Activated CD4-positive, alpha-beta T cell treated with anti-CD3 and anti-CD28 coated beads, Interleukin-10, Interleukin-2, amounts not matched to agents 100 ng/mL and 50 ng/mL, durations not matched to agents 16 hours and 8 hours (primary cell): ENCODE measurements at places on chromosomes 13 and 19.

- no peak for DNase-seq
These were observed 14.1 kb downstream of the GPALPP1 start for GRCh38 chr13:45003417-45003816.

DNA sequence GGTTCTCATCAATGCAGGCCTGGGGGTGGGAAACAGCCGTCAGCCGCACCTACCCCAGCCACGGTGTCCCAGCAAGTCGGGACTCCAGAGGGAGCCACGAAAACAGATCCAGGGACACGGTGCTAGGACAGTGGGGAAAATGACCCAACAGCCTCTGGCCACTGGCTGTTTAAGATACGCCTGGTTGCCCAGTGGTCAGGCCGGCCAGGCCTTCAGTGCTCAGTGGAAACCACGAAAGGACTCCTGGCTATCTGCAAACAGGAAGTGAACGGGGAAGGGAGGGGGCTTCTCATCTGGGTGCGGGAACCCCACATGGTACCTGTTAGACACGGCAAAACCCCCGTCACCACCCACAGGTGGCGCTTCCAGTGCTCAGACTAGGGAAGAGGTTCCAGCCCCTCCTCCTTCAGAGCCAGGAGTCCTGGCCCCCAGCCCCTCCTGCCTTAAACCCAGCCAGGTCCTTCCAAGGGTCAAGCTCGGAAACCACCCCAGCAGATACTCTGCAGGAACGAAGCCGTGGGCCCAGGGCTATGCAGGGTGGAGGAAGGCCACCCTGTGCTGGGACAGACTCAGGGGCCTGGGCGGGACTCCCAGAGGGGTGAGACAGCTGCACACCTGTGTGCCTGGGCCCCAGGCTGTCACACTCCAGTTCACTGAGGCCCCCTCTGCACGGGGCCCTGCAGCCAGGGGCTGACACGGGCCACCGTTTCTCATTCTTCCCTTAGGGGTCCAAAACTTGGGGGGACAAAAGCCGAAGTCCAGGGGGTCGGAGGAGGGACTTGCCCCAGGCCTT is 4.5 kb downstream of the PPP1R12C start:
- no peak for DNase-seq

- DNase-seq = no peak
These were observed 127.4 kb downstream of the LMO7 start for GRCh38 chr13:75763512-75763911.

GRCh38 chr19:7772752-7773291 is 9.8 kb downstream of the CLEC4M start:
- peak; percentile 87 for DNase-seq

- no peak for DNase-seq
These were observed 860.7 kb upstream of the GPC6 start for GRCh38 chr13:92365904-92366303.

- peak; percentile 62 for DNase-seq
These were observed 50.6 kb downstream of the CELF5 start for GRCh38 chr19:3274942-3275582.

- DNase-seq = no peak
These were observed 63.1 kb downstream of the POSTN start for GRCh38 chr13:37535501-37535900.

DNA sequence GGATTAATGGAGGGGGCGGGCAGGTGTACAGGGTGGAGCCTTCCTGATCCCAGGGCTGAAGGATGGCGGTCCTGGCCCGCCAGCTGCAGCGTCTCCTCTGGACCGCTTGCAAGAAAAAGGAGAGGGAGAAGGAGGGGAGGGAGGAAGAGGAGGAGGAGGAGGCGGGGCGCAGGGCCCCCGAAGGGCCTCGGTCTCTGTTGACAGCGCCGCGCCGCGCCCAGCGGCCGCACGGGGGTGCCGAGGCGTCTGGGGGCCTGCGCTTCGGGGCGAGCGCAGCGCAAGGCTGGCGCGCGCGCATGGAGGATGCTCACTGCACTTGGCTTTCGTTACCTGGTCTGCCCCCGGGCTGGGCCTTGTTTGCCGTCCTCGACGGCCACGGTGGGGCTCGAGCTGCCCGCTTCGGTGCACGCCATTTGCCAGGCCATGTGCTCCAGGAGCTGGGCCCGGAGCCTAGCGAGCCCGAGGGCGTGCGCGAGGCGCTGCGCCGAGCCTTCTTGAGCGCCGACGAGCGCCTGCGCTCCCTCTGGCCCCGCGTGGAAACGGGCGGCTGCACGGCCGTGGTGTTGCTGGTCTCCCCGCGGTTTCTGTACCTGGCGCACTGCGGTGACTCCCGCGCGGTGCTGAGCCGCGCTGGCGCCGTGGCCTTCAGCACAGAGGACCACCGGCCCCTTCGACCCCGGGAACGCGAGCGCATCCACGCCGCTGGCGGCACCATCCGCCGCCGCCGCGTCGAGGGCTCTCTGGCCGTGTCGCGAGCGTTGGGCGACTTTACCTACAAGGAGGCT is at the start of gene PPM1N:
PPM1N (plus strand) TSS at position 33 of the 785 bp plus-strand sequence; CDS start at position 63, 30 bp downstream.
- DNase-seq = peak; percentile 77

DNA sequence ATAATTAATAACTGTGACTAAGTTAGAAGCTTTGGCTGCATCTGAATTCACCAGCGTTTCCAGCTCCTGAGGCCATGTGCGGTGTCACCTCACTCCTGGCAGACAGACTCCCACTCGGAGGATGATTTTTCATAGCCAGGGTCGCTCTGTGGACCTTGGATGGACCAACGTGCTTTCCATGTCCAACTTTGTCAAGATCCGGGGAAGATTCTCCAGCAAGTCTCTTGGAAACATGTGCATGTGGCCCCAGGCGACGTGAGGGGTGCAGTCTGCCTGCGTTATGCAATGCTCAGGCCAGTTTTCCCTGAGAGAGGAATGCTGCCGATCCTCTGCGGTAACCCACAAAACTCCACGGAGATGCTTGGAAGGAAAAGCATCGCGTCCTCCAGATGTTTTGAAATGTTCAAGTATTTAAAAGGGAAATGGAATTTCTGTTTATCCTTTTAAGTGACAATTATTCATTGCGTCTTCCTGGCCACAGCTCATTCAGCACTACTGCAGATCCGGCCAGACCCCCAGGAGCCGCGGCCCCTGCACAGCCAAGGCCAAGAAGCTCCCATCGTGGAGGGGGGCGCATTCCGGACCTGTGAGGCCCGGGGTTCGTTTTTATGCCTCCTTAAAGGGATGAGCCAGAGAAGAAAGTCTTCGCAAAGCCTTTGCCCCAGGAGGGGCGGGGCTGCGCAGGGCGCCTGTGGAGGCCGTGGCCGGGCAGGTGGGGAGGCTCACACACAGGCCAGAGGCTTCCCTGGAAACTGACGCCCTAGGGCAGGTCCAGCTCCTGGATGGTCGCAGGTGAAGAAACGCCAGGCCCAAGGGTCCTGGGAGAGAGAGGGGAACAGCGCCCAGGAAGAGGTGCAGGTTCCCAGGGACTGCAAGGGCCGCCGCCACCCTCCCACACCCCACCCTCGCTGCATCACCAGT is 46.0 kb downstream of the C13orf46 start:
- DNase-seq = no peak

DNA sequence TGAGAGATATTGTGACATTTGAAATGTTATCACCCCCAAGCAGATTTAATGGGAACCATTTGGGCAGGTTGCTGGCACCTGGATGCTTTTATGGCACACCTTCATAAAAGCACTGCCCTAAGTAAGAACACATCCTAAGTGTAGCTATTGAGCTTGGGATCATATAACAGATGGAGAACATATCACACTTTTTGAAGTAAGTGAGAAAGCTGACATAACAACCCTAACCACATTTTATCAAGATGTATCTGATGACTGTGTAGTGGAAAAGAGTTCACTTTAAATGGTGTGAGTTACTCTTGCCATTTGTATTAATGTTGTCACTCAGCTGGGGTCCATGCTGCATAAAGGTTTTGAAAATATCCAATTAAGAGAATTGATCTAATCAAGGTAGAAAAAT is 287.9 kb downstream of the DCLK1 start:
- no peak for DNase-seq

- no peak for DNase-seq
These were observed 153.3 kb downstream of the TNFRSF19 start for GRCh38 chr13:23723471-23723870.

DNA sequence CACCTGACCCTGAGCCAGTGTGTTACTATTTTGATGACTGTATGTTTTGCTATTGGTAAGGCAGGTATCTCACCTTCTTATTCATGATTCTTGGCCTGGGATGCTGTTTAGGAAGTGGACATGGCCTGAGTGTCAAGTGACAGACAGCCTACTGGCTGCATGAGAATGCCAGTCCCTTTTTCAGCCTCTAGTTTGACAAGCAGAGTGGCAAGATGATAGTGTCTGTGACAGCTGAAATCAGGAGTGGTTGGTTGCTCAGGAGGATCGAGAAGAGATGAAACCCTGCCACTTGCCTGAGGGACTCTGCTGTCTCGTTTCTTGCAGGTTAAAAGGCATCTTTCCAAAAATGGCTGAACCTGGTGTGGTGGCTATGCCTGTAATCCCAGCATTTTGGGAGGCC is 7.1 kb upstream of the ELOF1 start:
- no peak for DNase-seq

DNA sequence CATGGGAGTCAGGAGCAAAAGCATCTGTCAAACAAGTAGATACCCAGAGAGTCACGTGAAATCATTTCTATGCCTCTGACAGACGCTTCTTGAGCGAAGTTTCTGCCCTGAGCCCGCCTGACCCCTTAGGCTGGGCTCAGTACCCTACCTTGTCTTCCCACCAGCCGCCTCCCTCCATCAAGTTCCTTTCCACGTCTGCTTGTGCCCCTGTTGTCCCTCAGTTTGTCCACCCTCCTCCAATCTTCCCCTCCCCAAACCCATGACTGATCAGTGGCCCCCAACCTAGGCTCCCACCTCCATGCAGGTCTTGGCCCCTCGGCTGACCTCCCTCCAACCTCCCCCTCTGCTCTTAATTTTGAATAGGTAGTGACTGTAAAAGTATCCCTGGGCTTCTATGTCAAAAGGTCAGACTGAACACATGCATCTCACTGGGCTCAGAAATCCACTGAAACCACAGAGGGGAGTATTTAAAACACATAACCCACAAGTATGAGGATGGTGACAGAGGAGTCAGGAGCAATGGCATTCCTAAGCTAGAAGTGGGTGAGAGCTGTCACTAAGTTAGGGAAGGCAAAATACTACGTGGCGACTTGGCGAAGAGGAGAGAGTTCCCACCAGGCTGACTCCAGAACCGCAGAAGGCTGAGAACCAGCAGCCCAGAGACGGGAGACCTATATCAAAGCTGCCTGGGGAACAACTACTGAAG is 1.7 kb upstream of the ZNF446 start:
- DNase-seq = no peak

DNA sequence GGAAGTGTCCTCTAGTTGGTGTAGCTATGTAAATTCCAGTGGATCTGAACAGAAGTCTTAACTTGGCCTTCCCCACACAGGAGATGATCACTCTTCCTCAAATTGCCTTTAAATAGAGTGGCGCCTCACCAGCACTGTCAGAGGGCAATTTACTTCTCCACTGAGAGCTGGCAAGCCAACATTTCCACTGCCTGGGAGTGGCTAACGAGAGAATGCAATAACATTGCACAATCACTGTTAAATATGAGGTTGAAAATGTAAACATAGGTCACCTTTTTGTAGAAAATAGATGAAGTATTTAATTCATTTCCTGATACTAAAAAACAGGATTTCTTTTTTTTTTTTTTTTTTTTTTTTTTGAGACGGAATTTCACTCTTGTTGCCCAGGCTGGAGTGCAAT is 55.4 kb upstream of the UBL3 start:
- DNase-seq = no peak
